ENCODE measurements at places on chromosomes 12 and 14.

DNA sequence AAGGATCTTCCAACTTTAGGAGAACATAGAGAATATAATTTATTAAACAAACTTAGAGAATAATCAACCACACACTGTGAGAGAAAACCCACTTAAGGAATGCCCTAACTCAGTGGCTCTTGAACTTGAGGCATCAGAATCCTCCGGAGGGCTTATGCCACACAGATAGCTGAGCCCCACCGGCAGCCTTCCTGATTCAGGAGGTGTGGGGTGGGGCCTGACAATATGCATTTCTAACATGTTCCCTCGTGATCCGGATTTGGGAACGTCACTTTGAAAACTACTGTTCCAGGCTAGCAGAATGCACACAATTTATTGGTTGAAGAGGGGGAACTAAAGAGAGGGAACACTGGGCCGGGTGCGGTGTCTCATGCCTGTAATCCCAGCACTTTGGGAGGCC lies 2.0 kb upstream of the SOAT2 start:
- DNase-seq, result no peak

GRCh38 chr14:88482524-88482923 lies 72.3 kb downstream of the PTPN21 start:
- no peak for DNase-seq

GRCh38 chr12:12216349-12217017 lies 50.4 kb downstream of the LRP6 start:
- DNase-seq, result no peak

DNA sequence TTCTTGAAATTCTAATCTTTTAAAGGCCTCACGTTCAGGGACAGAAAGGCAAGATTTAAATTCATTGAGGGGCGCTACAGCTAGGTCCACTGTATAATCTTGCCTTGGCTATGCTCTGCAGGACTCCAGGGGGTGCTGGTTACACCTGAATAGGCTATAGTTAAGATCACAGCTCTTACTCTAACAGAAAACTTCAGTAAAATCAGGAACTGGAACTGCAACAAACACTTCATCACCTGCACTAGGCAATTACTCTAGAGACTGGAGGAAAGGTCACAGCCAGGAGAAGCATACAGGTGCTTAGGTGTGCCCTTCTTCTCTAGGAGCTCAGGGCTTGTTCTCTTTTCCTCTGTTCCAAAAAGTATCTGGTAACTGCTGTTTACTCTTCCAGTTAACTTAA lies 20.9 kb downstream of the SLCO1C1 start:
- no peak for DNase-seq

DNA sequence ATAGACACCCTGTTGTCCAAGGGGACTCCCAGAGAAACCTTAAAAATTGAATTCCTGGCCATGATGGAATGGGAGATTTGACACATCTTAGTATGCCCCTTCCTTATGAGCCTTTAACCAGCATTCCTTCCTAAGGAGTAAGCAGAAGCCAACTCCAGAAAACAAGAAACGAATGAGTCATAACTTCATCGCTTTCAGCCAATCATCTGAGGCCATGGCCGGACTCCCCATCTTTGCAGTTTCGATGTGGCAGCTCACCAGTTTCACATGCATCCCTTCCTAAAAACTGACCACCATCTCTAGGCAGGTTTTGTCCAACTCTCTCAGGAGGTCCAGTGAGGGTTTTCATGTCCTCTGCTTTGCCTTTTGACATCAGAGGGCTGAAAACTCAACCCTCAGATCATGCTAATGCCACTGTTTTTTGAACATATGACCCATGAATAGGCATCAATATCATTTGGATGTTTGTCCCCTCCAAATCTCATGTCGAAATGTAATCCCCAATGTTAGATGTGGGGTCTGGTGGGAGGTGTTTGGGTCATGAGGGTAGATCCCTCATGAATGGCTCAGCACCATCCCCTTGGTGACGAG lies 19.9 kb downstream of the DAAM1 start:
- DNase-seq, result peak; percentile 65

DNA sequence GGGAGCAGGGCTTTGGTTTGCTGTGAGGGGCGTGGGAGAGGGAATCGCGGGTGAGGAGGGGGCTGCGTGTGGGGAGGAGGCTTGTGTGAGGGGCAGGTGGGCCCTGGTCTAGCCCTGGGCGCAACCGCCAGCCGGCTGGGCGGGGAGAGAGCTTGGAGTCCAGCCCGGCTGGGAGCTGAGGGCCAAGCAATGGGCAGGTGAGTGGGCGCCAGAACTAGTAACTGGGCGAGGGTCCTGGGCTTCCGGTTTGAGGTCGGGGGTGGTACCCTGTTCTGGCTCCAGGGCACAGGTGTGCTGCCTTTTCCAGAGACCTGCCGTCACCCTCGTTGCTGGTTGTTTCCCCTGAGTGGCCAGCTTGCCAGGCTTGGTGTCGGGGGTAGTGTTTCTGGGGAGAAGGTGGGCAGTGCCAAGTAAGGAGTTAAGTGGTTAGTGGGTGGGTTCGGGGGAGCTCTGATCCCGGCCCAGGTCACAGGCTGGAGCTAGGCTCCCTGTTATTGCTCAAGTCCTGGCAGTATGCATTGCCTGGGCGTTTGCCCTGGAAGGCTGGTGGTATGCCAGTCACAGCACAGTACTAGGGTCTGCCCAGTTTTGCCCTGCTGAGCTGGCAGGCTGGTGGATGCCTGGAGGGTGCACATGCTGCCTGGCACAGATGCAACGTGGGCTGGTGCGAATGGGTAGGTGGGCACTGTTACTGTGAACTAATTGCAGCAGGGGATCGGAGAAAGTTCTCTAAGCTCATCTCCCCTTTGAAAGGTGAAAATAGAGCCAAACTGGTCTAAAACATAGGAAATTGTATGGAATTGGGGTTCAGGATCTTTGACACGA lies 683 bp downstream of the CIPC start:
- DNase-seq, result peak; percentile 14

- DNase-seq, result peak; percentile 84
Observed at GRCh38 chr12:857611-858010, 91.9 kb downstream of the RAD52 start.

GRCh38 chr12:63305901-63306875 lies 155.2 kb upstream of the AVPR1A start:
- DNase-seq, result no peak

DNA sequence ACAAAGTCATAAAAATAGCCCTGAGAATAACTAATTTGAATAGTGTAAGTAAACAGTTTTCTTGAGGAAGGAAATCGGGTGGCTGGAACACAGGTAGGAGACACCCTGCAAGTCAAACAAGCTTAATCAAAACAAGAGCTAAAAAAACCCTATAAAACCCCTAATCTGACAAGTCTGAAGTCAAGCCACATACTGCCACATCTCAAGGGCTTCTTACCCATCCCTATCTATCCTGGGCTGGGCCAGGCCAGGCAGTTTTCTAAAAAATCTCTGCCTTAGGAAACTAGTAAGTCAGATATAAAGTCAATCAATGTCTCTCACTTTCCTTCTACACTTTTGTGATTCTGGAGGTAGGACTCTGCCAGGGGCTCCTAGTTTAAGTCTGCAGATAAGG lies 15.3 kb downstream of the UBE2N start:
- no peak for DNase-seq

DNA sequence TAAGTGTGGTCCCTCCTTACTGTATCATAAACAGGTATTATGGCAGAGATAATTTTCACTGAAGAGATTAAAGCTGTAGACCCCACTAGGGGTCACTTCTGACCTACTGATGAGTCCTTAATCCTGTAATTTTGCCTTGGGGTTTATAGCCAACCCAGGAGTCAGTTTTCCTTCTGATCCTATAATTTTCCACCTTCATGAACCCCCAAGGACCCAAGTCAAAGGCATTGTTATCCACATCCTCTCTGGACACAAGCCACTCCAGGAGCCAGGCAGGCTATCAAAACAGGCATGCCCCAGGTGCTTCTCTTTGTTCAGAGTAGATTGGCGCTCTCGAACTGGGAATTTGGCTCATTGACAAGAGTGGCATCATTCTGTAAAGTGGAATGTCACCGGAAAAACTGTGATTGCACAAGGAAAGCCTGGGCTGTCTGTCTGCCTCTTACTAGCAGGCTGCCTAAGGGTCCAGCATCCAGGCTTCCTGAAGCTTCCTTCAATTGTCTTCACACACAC lies 1523.2 kb upstream of the FLRT2 start:
- DNase-seq, result peak; percentile 34

- peak; percentile 24 for DNase-seq
Observed at GRCh38 chr12:68237619-68238018, 12.0 kb upstream of the IL26 start.

DNA sequence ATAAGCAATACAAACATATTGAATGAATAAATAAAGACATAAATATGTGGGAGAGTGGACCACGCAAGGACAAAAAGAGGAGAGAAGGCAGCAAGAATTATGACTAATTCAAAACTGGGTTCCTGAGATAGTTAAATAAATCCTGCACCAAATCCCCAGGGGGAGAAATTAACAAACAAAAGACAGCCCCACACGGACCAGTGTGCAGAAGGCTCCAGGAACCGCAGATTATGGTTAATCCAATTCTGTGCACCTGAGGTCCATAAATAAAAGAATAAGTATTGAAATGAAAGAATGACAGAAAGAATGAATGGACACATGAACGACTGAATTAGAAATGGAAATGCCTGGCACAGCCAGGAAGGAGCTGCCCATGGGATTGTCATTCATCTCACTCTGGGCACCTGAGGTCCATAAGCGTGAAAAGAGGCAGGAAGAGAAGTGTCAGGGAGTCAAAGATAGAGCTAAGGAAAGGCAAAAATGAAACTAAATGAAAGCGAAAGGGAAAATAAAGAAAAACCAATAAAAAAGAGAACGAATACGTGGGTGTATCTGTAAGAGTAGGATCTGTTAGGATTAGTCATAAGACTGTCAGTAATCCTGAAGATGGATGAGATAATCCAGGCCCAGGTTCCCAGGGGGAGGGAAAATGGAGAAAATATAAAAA lies 23.3 kb downstream of the MEG3 start:
- peak; percentile 51 for DNase-seq

- DNase-seq, result no peak
Observed at GRCh38 chr12:14771651-14772137, 31.6 kb downstream of the WBP11 start.

DNA sequence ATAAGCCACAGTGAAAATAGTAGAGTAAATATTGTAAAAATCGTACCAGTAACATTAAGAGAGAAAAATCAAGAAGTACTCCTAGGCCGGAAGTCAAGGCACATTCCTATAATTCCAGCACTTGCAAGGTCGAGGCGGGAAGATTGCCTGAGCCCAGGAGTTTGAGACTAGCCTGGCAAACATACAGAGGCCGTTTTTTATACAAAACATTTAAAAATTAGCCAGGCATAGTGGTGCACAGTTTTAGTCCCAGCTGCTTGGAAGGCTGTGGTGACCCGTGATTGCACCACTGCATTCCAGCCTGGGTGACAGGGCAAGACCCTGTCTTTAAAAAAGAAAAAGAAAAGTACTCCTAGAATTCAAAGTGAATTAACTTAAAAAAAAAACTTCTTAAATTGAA lies 341.8 kb downstream of the C12orf50 start:
- peak; percentile 91 for DNase-seq

DNA sequence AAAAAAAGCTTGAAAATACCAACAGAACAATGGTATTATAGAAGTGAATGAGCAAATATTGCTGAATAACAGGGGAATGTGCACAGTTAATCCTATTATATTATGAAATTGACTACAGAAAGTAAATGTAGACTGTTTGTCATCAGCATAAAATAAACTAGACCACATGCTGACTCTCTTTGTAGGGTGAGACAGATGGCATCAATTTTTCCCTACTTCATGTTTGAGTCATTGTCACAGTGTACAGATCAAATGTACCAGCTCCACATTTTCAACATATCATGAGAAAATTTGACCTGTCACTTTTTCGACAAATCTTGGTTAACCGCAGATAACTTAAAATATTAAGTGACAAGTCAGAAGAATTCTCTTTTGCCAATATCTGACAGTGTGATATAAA lies 421.0 kb downstream of the RPL10L start:
- no peak for DNase-seq
